Eye (tissue), 1 donor: ENCODE measurements at places on chromosomes 7 and 10.

DNA sequence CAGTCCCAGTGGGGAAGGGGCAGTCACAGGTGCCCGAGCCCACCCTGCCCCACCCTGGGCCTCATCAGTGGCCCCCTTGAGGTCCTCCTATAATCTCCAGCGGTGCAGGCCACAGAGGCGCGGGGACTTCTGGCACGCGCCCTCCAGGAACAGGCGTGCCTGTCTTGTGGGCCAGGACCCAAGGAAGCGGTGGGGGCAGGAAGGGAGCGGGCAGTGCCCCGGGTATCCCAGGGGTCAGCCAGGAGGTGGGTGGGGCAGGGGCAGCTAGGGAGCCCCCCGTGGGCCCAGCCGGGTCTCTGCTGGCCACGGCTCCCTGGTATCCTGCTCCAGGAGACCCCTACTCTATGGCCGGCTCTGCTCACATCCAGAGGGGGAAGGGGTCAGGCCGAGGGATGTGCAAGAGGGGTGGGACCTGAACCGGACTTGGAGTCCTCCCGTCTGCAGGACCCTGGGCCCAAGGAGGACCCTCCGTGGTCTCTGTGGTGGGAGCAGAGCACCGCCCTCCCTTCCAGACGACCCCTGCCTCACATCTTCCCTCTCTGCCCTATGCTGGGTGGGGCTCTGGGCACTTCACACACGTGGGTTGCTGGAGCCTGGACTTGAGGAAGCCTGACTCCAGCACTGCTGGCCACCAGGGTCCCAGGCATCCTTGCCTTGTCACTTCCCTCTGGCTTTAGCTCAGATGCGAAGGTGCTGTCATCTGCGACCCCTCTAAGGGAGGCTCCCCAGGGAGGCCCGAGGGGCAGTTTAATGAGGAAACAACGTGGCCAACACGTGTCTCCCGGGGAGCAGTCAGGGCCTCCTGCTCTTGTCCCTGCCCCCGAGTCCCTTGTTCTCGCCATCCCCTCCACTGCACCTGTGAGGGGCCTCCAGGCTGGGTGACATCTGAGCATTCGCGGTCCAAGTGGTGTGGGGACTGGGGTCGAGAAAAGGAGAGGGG is 18.3 kb upstream of the GRIFIN start:
- DNase-seq: peak; percentile 53

DNA sequence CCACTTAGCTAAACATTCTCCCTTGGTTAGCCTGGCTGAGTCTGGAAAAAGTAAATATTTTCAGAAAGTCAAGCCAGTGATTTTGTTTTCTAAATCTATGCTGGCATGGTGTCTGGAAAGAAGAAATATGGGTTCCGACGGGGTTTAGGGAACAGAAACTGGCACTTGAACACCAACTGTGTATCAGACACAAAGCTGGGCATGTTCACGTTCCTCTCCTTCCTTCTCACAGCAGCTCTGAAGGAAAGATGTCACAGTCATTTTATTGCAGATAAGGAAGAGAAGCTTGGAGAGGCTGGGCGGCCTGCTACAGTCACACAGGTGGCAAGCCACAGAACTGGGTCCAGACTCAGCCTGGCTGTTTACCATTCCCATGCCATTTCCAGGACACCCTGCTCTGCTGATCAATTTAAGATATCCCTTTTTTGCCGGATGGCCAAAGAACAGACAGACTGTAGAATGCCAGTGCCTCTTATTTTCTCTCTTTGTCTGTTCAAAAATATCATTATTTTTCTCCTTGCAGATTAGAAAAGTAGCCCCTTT is 118.8 kb downstream of the HERPUD2 start:
- no peak for DNase-seq

DNA sequence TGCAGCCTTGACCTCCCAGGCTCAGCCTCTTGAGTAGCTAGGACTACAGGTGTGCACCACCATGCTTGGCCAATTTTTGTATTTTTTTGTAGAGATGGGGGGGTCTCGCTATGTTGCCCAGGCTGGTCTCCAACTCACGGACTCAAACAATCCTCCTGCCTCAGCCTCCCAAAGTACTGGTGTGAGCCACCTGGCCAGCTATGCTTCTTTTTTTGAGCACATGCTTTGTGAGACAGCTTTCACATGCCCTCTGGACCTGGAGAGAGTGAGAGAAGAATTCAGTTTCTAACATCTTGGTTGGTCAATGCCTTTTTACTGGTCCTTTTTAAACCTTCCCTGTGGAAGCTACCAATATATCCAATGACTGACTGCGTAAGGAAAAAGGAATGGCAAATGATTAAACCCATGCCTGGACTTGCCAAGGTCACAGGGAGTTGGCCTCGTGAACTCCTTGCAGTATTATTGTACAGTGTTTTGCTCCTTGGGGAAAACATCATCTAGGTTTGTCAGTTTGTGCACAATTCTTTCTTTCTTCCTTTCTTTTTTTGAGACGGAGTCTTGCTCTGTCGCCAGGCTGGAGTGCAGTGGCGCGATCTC is 6.2 kb upstream of the FOXK1 start:
- no peak for DNase-seq

GRCh38 chr10:43421201-43421507 is 12.2 kb upstream of the HNRNPF start:
- no peak for DNase-seq

DNA sequence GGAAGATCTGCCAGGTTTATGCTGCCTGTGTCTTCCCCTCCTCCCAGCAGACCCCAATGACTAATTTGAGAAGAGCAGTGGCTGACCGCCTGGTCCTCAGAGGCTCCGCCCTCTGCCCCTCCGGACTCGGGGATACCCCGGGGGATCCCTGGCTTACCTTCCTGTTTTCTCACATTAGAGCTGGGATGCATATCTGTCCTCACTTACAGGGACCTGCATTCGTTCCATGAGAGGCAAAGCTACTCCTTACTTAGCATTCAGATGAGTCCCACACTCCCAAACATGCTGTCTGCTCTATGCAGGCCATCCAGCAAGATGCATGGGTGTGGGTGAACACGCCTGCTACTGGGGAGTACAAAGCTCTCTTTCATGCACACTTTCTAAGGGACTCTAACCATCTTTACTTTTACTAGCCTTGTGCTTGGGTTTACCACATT is 24.0 kb downstream of the VOPP1 start:
- DNase-seq: no peak

DNA sequence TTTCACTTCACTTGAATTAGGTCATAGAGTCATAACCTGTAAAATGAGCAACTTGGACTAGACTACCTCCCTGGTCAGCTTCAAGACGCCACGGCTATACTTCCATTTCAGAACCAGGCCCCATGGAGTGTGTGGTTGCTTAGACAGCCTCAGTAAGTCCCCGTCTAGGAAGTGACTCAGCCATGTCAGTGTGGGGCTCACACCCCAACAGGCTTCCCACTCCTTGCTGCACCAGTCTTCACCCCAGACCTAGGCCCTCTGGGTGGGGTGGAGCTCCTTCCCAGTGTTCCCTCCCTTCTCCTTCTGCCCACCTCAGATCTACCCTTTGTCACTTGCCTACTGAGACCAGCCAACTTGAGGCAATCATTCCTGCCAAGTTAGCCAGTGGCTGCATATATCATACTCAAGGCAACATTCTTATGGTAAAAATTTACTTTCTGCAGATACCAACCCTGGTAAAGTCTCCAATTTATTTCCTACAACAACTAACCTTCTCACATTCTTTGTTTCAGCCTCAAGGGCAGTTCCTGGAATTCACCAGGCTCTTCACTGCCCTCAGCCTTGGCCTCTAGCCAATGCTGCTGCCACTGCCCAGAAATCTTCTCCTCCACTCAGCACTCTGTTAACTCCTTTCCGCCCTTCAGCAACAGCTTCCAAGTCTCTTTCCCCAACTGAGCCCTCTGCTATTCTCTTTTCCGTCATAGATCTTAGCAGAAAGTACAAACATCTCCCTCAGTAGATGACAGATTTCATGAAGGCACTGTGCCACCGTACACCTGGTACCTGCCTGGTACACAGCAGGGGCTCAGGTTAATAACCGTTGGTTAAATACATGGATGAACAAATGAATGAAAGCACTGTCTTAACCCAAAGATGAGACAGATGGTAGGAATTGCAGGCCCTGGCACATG is 31.3 kb upstream of the ZNRF2 start:
- DNase-seq: peak; percentile 18

DNA sequence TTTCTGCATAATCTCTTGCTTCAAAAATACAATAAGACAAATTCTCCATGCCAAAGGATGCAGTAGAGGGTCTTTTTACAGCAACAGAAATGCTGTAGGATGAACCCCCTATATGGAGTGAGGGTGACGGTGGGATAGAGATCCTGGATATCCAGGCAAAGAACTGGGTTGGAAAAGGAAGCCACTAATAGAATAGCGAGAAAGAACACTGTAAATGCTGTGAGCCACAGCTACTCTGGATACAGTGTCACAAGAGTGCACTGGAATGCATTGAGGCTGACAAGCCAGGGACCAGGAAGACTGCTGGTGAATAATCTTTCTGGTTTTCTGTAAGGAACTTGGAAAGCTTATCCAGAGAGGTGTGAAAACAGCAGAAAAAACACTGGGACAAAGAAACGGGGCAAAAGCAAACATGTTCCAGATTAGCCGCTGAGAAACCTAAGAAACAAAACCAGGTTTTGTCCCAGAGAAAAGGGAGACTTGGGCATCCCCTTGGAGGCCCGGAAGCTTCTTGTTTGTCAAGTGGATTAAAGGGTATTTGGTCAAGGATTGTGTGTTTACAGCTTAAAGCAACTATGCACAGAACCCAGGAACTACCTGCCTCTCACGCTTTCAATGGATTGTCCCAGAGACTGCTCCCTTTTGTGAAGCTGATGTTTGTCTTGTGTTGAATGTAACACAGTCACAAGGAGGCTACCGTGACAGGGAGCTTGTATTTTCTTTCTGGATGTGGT is 6.2 kb upstream of the MSMB start:
- DNase-seq: no peak

DNA sequence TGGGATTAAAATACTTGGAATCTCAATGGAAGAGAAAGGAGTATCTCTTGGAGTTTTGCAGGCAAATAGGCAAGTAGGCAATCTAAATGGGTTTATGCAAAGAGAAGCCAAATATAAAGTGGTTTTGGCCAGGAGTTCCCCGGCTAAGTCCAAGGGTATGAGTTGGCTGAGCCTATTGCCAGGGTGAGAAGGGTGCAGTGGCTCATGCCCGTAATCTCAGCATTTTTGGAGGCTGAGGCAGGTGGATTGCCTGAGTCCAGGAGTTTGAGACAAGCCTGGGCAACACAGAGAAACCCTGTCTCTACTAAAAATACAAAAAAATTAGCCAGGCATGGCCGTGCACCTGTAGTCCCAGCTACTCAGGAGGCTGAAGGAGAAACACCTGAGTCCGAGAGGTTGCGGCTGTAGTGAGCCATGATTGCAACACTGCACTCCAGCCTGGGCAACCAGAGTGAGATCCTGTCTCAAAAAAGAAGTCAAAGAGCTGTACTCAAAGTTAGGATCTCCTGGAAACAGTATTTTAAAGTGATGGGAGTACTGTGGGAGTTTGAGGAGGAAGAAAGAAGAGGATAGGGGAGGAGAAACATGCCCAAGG is 130.4 kb upstream of the RAB18 start:
- DNase-seq: no peak

GRCh38 chr10:77011874-77012811 is 625.5 kb downstream of the KCNMA1 start:
- peak; percentile 75 for DNase-seq

GRCh38 chr10:30821994-30822692 is 192.6 kb upstream of the LYZL2 start:
- DNase-seq: peak; percentile 46

- no peak for DNase-seq
These were observed 32.3 kb downstream of the CDK1 start for GRCh38 chr10:60810437-60811182.

DNA sequence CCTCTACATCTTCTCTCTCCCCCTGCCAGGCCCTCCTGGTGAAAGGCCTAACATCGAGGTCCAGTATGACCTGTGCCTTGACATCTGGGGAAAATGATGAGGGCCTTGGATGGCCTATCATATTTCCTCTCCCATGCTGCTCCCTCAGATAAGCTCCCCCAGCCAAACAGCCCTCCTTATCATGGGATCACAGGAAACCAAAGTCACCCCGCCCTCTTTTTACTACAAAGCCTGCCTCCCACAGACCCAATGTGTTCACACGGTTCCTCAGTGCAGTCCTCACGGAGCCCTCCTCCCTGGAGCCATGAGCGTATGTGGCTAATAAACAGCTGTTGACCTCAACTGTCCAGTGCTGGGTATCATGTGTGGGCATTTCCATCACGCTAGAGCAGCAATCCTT is 32.0 kb downstream of the C10orf90 start:
- no peak for DNase-seq

GRCh38 chr10:121608469-121609190 is 10.4 kb upstream of the FGFR2 start:
- DNase-seq: peak; percentile 83

GRCh38 chr10:30386801-30387588 is 37.9 kb upstream of the MTPAP start:
- DNase-seq: no peak
